ENCODE measurements at places on chromosomes 7 and 10.

DNA sequence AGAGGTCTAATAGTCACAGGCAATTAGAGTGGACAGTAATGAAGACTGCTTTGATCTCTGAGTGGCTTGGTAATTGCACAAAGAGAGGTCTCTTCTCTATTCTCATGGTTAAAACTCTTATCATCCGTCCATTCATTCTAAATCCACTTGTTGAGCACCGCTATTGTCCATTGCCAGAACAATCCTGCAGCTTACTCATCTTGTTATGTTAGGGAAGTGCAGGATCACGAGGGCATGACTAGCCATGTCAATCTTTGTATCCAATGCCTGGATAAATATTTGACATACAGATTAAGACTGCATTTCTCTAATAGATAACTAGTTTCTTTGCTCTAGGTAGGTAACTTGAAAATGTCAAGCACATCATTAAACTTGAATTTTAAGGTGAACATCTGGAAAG, 14.9 kb downstream of the SFTPD start:
- no peak for ATAC-seq

DNA sequence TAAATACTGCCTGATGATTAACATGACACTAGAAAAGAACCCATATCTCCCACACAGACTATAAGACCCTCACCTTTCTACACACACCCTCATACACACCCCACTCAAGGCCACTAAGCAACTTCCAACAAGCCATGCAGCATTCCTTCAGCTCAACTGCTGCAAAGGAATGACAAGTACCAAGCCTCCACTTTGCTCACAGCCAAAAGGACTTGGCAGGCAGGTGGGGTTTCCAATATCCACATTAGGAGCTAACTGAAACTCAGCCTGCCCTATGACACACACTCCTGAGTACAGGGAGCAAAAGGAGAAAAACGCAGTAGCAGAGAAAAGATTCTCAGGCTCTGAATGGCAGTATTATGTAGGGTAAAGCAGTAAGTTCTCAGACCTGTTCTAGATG, 13.4 kb downstream of the USP54 start:
- ATAC-seq, result peak; percentile 56

DNA sequence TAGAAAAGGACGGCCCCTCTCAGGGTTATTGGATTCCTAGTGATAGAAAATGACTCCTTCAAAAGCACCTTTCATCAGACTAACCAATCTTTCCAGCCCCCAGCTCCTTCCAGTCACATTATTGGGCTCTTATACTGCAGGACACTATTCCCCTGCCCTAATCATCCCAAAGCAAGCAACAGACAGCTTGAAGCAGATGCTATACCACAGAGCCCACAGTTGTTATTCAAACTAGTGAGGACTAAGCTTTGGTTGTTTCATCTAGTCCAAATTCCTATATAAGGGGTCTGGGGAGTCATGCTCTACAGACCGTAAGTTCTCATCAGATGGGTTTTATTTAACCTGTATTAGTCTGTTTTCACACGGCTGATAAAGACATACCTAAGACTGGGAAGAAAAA, 24.5 kb downstream of the ZC3HAV1L start:
- no peak for ATAC-seq

GRCh38 chr7:69246758-69247157, 351.5 kb upstream of the AUTS2 start:
- ATAC-seq, result no peak

- no peak for ATAC-seq
These were observed 5.8 kb downstream of the MTPN start for GRCh38 chr7:135971366-135971725.

DNA sequence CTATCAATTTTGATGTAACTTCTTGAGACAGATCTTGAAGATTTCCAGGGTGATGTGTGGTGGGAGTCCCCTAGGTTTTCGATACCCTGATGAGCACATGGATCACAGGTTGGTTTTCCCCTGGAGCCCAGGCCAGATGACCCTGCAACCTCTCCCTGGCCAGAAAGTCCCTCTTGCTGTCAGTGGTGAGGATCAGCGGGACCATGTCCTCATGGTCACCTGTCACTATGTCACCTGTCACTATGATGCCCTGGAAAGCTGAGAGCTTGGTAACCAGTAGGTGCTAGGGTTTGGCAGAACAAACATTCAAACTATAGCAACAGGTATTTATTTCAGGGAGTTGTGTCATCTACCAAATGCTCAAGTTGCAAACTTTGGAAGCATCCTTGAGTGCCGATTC, 197.9 kb downstream of the ARHGAP12 start:
- no peak for ATAC-seq

DNA sequence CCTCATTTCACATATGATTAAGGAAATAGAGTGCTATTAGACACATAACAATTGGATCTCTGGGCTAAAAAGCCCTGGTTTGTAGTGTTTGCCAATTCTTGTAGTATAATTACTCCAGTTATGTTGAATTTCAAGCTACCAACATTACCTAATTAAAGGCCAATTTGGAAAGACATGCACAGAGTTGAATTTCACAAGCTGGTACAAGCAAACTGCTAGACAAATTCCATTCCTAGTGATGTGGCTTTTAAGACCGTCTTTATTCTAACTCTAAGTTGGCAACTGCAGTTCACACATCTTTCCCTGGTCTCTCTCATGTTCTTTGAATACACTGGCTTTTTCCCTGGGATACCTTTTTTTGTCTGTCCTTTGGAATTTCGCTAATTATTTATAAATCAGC, 384.1 kb upstream of the CNTNAP2 start:
- no peak for ATAC-seq

DNA sequence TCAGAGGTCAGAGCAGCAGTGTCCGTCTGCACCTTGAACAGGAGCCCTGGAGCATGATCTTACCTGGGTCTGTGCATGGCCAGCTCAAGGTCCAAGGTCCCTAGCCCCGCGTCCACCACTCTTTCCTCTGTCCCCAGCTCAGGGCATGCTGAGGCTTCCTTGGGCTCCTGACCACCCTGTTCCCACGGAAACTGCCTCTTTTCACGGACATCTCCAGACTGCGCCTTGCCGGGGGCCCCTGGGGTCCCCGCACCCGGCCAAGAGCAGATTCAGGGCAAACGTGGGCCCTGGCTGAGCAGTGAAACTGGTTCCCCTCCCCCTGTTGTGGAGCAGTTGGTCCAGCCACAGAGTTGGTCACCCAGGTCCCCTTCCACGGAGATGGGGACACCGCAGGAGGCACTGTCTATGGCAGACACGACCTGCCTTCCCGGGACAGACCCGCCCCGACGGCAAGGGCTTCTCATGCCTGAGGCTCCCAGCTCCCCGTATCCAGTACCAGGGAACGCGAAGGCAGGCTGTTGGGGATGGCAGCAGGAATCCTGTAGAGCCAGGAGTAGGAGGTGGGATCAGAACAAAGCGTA, 217.4 kb upstream of the PPP2R2D start:
- no peak for ATAC-seq

GRCh38 chr7:21192657-21193056, 235.2 kb upstream of the SP4 start:
- ATAC-seq, result no peak

DNA sequence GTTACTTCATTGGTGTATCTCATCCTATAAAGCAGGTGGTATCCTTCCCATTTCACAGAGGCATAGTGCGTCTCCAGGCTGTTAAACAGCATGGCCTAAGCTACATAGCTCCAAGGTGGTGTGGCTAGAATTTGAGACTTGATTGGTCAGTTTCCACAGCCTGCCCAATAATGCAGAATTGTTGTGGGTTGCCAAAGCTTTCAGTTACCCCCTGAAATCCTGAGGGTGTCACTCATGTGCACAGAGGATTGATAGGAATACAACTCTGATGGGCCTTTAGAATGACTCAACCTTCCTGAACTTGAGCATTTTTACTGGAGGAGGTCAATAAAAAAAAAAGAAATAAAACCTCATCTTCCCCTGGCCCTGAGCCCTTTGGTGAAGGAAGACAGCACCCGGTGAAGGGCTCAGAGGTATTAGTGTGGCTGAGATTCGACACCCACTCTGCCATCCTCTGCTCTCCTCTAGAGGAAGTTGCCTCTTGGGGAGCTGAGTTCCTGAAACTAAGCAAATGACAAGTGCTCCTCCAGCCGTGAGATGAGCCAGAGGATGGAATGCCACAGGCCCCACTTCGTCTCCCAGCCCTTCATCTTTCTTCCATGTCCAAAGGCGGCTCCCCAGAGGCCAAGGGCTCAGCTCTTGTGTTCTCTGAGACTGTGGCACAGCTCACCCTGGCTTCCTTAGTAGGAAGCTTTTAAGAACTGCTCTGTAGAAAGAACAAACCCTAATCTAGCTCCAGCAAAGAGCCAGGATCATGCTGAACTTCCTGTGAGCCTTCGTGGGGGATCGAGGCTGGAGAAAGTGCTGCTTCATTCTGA, 1.0 kb downstream of the ACSL5 start:
- ATAC-seq, result no peak

- peak; percentile 25 for ATAC-seq
These were observed 30.5 kb upstream of the DDX50 start for GRCh38 chr10:68870545-68871104.

DNA sequence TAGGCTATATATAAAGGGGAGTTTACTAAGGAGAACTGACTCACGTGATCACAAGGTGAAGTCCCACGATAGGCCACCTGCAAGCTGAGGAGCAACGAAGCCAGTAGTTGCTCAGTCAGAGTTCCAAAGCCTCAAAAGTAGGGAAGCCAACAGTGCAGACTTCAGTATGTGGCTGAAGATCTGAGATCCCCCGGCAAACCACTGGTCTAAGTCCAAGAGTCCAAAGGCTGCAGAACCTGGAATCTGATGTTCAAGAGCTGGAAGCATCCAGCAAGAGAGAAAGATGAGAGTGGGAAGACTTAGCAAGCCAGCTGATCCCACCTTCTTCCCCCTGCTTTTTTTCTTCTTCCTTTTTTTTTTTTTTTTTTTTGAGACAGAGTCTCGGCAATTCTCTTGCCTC, 27.0 kb upstream of the GSDME start:
- no peak for ATAC-seq

DNA sequence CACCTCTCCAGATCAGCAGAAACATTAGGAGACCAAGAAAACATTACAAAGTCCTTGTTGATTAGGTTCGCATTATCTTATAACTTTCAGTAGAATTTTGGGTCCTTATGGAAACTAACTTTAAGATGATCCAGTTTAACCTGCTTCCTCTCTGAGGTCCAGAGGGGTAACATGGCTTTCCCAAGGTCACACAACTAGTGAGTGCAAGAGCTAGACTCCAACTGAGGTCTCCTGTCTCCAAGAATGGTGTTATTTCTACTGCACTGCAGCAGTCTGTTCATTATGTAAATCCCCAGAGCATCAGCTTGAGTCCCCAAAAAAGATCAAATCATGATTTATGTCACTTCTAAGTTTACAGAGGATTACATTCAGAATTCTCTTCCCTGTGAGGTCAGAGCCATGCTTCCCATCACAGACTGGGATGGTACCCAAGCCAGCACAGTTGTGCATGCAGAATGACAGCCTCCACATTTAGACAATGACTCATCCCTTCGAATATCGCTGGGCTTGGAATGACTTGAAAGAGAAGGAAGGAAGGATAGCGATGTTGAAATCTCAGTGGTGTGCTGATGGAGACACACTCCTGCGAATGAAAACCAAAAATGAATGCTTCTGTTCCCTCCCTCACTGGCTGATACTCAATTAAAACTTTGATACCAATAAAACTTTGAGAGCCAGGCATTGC, 163.1 kb upstream of the PLXNA4 start:
- peak; percentile 83 for ATAC-seq

- ATAC-seq, result no peak
These were observed 33.9 kb upstream of the ZNF273 start for GRCh38 chr7:64869121-64869725.

- peak; percentile 61 for ATAC-seq
These were observed 97.3 kb downstream of the PPP1R9A start for GRCh38 chr7:95004618-95005247.

DNA sequence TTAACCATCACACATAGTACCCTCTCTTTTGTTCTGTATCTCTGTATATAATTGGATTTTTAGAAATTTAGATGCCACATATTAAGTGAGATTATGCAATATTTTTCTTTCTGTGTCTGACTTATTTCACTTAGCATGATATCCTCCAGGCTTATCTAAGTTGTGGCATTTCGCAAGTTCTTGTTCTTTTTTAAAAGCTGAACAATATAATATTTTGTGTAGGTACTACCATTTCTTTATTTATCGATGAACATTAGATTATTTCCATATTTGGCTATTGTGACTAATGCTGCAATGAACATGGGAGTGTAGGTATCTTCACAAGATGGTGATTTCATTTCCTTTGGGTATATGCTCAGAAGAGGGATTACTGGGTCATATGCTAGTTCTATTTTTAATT, 295.0 kb downstream of the SUGCT start:
- no peak for ATAC-seq

GRCh38 chr7:123548406-123548805, 9.2 kb downstream of the NDUFA5 start:
- ATAC-seq, result peak; percentile 67

DNA sequence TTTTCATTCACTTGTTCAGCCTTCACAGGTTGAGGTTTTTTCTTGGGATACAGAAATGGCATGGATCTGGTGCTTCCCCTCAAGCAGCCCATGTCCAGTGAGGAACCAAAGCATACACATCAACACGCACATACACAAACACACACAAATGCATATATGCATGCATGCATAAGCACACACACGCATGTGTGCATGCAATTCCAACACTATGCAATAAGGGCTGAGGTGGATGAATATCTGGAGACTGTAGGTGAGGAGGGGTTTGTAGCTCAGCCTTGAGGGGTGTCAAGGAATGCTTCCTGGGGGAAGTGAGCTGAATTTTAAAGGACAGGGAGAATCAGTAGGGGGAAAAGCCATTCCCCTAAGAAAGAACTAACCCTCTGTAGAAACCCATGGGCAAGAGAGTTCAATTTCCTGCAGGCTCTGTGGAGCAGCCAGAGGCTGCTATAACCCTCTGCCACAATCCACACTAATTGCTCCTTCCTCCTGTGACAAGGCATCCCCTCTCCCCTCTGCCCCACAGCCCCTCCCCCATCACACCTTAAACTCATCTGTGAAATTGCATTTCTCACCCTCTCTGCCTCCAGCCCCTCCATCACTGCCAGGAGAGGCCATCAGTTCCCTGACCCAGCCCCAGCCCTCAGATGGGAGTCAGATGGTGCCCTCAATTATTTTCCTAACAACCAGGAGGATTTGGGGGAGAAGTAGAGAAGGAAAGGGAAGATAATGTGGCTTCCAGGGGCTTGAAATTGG, 316.4 kb downstream of the RPS24 start:
- ATAC-seq, result no peak

Data from SK-N-SH treated with all-trans-retinoic acid at 6 μM for 48 hours (cell line).